ENCODE measurements at places on chromosomes 2 and 18.

- no peak for DNase-seq
Observed at GRCh38 chr2:218429911-218430692, 11.2 kb downstream of the VIL1 start.

DNA sequence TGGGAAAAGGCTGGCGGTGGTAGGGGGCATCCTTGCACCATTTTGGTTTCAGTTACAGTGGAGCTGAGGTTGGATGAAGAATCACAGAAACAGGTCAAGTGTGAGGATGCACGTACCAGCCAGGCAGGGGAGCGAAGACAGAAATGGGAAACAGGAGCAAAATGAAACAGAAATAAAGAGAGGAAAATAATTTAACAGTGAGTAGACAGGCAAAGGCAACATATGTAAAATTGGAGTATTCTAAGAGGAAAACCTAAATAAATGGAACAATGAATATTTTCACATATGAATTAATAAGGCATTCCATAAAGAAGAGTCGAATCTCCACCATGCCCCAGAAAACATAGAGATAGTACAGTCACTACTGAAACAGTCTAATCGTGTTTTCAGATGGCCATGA, 29.7 kb downstream of the LRRFIP1 start:
- DNase-seq, result no peak

- no peak for DNase-seq
Observed at GRCh38 chr2:182072861-182073260, 87.2 kb downstream of the PPP1R1C start.

GRCh38 chr2:28702415-28702861, 49.2 kb upstream of the PPP1CB start:
- DNase-seq, result no peak

GRCh38 chr2:54895730-54896129, 154.5 kb downstream of the RTN4 start:
- DNase-seq, result no peak

GRCh38 chr2:16478434-16479210, 187.0 kb downstream of the CYRIA start:
- no peak for DNase-seq

DNA sequence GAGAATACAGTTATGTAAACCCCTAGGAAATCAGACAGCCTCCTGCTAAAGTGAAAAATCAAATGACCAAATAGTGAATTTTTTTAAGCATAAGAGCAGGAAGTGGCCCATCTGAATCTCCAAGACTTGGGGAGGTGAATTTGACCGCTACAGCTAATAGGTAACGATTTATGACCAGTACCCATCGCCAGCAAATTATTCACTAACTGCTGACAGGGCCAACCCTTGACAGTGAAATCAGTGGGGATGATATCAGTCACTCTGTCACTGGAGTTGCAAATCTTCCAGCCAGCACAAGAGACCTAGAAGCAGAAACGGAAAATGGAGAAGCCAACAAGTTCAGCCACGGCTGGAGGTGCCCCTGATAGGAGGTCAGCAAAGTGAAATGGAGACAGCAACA, 164.3 kb upstream of the PIK3C3 start:
- DNase-seq, result no peak

GRCh38 chr2:80068038-80068731, 236.4 kb downstream of the LRRTM1 start:
- no peak for DNase-seq

DNA sequence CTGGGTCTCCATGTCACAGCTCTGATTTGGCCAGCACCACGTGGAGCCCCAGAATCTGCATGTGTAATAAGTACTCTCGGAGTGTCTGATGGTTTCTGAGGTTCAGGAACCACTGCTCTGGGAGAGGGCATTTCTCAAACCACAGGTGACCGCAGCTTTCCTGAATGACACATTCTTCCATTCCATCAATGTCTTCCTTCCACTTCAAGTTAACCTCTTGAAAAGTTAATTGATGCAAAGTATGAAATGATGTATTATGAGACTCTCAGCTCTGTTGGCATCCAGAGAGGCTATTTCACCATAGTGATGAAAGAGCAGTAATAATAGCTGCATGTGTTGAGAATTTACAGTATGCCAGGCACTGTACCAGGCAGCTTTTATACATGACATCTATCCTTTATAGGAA, 61.3 kb upstream of the CRIM1 start:
- no peak for DNase-seq

DNA sequence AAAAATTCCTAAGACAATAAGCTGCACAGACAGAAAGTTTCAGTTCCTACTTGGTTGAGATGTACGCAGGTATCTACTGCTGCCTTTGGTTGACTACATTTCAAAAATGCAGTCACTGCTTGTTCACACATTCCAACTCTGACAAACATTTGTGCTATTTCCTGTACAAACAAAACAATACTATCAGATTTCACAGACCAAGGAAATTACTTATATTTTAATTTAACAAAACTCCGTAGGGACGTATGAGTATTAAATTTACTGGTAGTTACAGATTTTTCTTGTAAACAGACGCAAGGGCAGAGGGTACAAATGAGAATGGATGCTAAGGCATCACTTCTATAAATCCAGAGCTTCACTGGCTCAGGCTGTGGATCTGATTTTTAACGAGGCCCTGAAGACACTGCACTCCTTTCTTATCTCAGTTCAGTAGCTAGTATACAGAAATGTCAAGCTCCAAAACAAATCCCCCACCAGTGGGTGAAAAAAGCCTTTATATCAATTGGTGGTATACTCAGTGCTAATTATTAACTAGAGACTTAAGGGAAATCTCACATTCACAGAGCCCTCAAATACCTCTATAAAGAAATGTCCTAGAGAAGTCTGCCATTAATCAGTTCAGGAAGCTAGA, 31.7 kb upstream of the TTC32 start:
- DNase-seq, result no peak

DNA sequence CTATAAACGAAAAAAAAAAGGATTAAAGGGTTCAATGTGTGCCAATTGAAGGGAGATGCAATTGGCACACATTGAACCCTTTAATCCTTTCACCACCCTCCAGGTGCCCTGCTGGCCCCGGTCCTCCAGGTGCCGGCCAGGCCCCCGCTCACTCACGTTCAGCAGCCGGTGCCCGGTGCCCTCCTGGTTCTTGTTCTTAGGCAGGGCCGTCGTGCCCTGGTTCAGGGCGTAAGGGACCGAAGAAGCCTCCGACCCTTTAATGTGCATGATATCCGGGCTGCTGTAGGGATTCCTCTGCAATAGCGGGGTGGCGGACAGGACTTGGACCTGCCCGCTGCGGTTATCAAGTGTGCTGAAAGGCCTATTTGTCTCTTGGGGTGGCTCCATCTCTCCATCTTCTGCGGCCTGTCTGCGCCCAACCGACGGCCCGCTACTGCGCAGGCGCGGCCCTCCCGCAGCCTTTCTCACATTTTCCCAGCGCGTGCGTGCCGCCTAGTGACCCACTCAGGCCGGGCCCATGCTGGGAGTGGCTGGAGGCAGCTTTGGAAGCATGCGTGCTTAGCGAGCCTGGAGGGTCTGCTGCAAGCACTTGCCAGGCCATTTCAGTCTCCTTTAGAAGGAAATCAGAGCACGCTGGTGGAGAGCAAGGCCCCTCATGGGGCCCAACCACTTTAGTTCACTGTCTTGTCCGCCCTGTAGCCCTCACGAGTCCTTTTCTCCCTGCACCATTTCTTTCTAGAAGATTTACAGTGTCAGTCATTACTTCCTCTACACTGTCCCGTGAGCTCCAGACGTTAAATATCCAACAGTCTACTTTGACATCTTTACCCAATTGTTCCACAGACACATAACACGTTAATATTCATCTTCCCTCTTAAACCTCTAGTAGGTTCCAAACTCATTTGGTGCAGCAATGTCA, 24.3 kb downstream of the TMEM237 start:
- DNase-seq, result peak; percentile 87

DNA sequence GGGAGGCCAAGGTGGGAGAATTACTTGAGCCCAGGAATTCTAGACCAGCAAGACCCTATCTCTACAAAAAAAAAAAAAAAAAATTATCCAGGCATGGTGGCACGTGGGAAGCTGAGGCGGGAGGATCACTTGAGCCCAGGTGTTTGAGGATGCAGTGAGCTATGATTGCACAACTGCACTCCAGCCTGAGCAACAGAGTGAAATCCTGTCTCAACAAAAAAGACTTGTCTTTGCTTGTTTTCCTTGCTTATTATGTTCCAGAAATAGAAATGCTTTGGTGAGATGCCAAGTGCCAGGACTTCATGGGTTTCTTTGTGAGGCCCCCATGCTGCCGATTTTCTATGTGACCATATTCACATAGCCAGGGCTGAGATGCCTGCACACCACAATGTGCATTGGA, 9.0 kb downstream of the DCDC2C start:
- DNase-seq, result no peak

DNA sequence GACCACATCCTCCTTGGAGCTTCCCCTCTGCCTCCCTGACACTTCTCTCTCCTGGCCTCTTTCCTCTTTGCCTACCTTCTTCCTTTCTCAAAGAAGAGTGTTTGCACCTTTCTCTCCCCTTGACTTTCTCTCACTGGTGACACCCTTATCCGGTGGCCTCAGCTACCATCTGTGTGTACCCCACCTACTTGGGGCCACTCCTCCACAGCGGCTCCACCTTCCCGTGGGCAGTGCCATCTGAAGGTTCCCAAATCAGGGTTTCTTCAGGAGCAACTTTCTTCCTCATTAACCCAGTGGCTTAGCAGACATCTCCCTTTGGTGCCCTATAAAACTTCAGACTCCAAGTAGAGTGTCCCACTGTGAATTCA, 5.3 kb upstream of the NCL start:
- no peak for DNase-seq

DNA sequence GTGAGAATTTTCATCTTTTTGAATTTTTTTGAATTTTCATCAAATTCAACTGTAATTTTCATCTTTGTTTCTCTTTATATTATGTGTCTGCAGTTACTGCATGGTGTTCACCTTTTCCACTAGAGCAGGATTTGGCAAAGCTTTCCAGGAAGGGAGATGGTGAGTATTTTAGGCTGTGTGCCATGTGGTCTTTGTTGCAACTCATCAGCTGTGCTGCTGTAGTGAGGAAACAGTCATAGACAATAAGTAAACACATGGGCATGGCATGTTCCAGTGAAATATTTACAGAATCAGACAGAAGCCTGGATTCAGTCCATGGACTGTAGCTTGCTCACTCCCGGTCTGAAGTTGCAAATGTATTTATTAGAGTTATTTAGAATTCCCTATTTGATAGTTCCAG, 120.4 kb downstream of the DCDC2C start:
- no peak for DNase-seq

GRCh38 chr2:3172265-3172935, 205.2 kb downstream of the EIPR1 start:
- peak; percentile 20 for DNase-seq

GRCh38 chr2:127515383-127515915, 10.8 kb downstream of the IWS1 start:
- no peak for DNase-seq

DNA sequence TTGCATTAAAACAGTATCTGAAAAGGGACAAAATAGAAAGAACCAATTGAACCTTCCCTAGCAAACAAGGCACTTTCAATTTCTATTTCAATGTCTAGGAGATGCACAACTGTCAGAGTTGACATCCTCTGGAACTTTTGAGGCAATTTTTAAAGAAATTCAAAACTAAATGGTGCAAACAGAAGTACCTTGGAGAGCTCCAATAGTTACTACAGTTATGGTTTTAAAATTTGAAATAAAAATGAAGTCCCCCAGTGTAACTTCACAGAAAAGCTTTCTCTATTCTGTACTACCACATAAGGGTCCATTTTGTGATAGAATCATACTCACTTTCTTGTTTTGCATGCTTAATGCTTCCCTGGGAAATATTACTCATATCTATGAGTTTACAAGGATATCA, 162.1 kb downstream of the KCNH7 start:
- no peak for DNase-seq

DNA sequence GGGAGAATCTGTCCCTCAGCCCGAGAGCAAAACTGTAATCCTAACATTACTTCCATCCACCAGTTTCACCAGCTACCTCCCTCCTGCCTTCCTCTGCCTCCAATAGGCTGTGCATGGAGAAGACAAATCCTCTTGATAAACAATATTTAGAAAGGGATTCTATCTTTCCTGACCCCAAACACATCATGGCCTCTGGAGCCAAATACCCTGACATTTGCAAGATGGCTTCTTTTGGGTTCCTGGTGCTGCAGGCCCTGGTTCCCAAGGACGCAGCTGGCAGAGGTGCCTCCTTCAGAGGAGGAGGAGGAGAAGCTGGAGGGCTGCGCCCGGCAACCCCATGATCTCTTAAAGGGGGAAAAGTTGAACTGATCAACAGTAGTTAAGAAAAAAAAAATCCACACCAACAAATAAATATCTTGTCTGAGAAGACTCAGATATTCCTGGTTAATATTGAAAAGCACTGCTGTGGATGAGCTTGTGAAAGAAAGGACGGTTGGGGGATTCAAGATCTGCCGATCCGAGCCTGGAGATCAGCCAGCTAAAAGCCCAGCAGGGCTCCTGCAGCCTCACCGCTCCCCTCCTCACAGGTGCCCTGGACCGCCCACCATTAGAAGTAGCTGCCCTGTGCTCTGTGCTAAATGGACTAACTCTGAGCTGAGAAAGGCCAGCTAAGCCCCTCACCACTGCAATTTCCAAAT, 116.8 kb downstream of the MSH2 start:
- no peak for DNase-seq

Data from right forelimb (tissue), 1 donor.